Ascending aorta (tissue), 2 donors: ENCODE measurements at places on chromosomes 16 and 17. TPM values are rescaled to one million over a fixed set of nuclear protein-coding genes. Genes with fewer than 3 reads are reported as not detected.

DNAAF8 gene
- not detected for total RNA-seq

GRCh38 chr17:40323391-40324381 lies 14.7 kb downstream of the RARA start:
- H3K27ac ChIP-seq = peak overlapping the region; percentile 91
- H3K27me3 ChIP-seq = no peaks in the 10 kb centered on the region
- DNase-seq = no peak
- no peaks in the 10 kb centered on the region for H3K36me3 ChIP-seq
- H3K4me3 ChIP-seq = peak overlapping the region; percentile 15

DNA sequence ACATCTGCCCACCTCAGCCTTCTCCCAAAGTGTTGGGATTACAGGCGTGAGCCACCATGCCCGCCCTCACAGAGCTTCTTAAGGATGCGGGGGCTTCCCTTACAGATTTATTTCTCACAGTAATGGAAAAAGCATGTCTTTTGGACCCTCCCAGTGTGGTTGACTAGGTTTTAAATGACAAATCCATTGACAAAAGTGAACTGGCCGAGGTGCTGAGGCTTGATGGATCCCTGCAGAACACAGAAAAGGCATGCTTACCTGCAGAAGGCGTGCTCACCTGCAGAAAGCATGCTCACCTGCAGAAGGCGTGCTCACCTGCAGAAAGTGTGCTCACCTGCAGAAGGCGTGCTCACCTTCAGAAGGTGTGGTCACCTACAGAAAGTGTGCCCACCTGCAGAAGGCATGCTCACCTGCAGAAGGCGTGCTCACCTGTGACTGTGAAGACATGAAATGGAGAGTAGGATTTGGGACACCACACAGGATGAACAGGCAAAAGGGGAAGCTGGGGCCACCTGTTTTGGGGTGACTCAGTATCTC lies 15.1 kb upstream of the BBS2 start:
- no peak overlapping the region for H3K4me3 ChIP-seq

CCDC200 gene
- total RNA-seq = not detected

DNA sequence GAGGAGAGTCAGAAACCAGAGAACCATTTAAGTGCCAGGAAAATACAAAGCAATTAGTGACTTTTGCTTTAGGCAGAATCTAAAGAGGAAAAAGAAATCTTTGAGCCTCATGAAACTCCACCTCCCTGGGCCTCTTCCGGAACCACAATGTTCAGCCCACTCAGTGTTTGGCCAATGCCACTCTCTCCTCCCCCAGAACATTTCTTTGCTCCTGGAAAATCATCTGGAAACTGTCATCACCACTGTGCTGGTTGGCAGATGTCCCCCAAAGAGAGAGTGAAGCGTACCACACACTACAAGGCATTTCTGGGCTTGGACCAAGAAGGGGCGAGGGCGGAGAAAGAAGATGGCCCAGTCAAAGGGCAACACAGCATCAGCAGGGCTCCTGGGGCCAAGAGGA lies 7.1 kb upstream of the SOX9 start:
- H3K27ac ChIP-seq = no peak overlapping the region
- no peaks in the 10 kb centered on the region for H3K36me3 ChIP-seq
- H3K4me1 ChIP-seq = peaks cover 9% of the 10 kb centered on the region
- peaks cover 8% of the 10 kb centered on the region for H3K27me3 ChIP-seq

DNA sequence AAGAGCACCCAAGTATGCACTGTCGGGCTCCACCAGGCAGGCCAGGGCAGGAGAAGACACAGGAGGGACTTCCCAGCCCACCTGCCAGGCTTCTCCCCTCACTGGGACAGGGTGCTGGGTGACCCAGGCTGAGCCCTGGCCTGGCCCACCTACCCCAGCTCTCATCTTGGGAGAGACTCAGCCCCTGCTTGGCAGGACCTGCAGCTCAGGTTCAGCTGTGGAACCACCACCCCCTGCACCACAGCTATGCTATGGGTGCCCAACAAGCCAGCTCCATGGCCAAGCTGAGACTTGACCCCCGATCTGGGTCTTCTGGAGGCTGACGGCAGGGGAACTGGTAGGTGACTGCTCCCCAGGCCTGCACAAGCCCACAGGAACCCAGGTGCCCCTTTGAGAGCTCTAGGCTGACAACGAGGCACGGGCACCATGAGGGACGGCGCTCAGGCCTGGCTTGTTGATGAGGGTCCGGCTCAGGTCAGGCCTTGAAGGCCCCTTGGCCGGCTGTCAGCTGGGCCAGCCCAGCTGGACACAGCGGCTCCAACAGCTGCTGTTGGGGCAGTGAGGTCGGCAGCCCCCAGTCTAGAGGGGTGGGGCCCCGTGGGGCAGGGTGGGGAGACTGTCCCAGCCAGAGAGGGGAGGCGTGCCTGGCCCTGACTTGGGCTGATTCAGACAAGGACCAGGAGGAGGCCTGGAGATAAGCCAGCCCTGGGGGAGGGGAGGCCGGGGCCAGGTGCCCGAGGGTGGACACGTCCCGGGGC lies 4.6 kb downstream of the RPUSD1 start:
- no peak for DNase-seq
- no peaks in the 10 kb centered on the region for H3K4me1 ChIP-seq
- H3K36me3 ChIP-seq = peaks cover 9% of the 10 kb centered on the region

GRCh38 chr17:45428931-45429338 lies 3.7 kb downstream of the ARHGAP27 start:
- no peak overlapping the region for H3K27ac ChIP-seq
- H3K27me3 ChIP-seq = peaks cover 11% of the 10 kb centered on the region

DNA sequence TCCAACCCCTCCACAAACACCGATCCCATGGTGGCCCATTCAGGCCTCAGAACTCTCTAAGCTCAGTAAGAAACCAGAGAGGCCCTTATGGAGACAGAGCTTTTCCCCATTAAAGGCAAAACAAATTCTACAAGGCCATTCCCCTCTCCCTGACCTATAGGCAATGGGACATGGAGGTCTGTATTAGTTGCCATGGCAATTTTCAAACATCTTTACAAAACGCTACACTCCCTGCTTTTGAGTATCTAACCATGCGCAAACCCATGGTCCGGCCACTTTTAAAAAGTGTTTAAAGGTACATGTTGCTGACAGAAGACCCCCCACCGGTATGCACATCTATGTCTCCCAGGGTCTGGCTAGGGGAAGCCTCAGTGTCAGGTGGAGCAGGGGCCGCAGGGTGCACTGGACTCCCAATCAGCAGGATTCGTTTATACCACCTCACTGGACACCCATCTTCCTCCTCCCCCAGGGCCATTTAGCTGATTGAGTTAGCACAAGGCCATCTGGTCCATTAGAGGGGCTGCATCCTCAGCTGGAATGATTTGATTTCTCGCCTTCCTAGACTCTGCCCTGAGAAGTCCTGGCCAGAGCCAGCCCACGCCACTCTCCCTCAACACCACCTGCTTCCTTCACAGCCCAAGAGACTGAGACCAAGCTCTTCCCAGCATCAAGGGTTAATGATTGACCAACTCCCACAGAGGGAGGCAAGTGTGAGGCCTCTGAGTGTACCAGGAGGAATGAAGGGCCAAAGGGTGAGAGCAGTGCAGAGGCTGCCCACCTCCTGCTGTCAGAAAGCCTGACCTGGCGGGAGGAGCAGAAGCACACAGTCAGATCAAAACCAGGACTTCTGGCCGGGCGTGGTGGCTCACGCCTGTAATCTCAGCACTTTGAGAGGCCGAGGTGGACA lies 10.9 kb downstream of the ACLY start:
- H3K27ac ChIP-seq = no peak overlapping the region
- H3K4me3 ChIP-seq = no peak overlapping the region
- no peaks in the 10 kb centered on the region for H3K27me3 ChIP-seq
- no peak for DNase-seq

MLLT6 gene
- 100 TPM for total RNA-seq

HSPB9 gene
- not detected for total RNA-seq

CDRT4 gene
- total RNA-seq = 3.7 TPM

PERCC1 gene
- total RNA-seq = not detected

DNA sequence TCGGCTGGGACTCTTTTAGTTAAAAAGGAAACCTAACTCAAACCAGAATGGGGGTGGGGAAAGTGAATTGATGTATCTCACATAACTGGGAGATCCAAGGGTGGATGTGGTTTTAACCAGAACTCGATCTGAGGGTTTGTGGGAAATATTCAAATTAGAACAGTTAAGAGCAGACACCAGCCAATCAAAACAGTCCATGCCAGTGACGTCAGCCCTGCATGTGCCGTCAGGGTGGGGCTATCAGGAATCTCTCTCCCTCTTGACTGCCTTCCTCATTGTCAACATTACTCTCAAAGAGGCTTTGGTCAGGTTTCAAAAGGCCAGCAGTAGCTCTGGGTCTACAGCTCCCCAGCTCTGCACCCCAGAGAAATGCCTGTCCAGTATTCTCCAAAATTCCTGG lies 94.2 kb upstream of the HSBP1 start:
- DNase-seq = no peak
- H3K27me3 ChIP-seq = no peaks in the 10 kb centered on the region
- H3K36me3 ChIP-seq = no peaks in the 10 kb centered on the region

GPR142 gene
- total RNA-seq = not detected

DNA sequence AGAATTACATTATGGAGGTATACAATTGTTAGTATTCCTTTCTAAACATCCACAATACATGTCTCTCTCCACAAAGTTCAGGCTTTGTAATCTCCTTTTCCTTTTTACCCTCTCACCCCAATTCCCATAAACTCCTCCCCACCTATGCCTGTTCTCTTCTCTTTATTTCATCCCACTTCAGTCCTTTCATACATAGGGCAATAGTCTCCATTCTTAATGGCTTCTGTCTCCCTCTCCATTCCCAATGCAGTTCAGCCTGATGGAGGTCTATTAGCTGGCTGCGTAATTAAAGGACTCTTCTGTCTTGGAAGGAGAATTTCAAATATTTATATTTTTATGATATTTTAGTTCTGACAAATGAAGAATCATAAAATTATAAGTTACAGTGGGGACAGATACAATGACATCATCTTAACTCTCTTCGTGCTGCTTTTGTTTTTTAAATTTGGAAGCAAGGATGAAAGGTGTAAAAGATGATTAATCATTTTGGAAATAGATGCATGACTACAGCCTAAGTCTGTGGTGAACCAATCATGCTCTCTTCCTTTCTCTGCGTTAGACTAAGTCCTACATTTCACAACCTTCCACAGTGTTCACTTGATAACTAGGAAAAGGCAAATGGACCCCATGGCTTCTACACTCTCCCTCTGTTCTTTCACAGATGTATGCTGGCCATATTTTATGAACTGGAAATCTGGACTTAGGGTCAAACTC lies 11.2 kb upstream of the FAM20A start:
- H3K27me3 ChIP-seq = no peaks in the 10 kb centered on the region
- H3K27ac ChIP-seq = no peak overlapping the region
- H3K4me3 ChIP-seq = no peak overlapping the region
- no peak for DNase-seq

GRCh38 chr16:30485818-30486436 lies 13.4 kb downstream of the ITGAL start:
- H3K4me1 ChIP-seq = no peaks in the 10 kb centered on the region
- no peaks in the 10 kb centered on the region for H3K36me3 ChIP-seq
- no peak overlapping the region for H3K27ac ChIP-seq
- no peak overlapping the region for H3K4me3 ChIP-seq

- H3K27ac ChIP-seq = no peak overlapping the region
- H3K4me1 ChIP-seq = peaks cover 2% of the 10 kb centered on the region
- H3K27me3 ChIP-seq = no peaks in the 10 kb centered on the region
- no peak for DNase-seq
These were observed 3.7 kb downstream of the PEMT start for GRCh38 chr17:17587614-17588337.

DNA sequence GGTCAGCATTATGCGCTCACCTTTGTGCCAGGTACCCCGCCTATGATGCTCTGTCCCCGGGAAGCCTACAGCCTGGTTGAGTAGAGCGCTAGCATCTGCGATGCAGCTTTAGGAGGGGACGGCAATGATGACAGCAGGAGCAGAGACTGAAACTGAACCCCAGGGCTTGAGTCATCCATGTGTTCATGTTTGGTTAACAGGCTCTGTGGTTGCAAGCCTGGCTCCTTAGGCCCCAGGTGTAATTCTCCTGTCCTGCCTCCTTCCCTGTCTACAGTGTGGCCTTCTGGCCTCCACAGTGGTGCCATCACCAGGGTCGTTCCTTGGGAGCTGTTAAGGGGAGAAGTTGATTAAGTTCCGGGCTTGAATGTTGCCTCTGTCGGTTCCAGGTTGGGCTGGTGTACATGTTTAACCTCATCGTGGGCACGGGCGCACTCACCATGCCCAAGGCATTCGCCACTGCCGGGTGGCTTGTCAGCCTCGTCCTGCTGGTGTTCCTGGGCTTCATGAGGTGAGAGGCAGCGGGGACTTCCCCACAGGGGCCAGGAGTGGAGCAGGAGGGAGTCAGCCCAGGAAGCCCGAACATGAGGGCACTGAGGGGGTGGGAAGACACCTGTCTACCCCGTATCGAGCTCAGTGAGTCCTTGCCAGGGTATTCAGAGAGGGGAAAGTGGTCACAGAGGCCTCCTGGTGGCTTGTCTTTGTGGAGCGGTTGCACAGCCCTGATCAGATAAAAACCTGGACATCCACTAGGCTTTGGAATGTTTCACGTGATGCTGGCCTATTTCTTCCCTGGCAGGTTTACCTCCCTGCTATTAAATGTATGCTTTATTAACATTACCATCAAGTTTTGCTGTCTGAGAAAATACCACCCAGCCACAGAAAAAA lies 9.2 kb upstream of the NAT9 start:
- H3K27me3 ChIP-seq = no peaks in the 10 kb centered on the region
- H3K27ac ChIP-seq = no peak overlapping the region
- H3K4me1 ChIP-seq = no peaks in the 10 kb centered on the region
- H3K36me3 ChIP-seq = peaks cover 34% of the 10 kb centered on the region

DNA sequence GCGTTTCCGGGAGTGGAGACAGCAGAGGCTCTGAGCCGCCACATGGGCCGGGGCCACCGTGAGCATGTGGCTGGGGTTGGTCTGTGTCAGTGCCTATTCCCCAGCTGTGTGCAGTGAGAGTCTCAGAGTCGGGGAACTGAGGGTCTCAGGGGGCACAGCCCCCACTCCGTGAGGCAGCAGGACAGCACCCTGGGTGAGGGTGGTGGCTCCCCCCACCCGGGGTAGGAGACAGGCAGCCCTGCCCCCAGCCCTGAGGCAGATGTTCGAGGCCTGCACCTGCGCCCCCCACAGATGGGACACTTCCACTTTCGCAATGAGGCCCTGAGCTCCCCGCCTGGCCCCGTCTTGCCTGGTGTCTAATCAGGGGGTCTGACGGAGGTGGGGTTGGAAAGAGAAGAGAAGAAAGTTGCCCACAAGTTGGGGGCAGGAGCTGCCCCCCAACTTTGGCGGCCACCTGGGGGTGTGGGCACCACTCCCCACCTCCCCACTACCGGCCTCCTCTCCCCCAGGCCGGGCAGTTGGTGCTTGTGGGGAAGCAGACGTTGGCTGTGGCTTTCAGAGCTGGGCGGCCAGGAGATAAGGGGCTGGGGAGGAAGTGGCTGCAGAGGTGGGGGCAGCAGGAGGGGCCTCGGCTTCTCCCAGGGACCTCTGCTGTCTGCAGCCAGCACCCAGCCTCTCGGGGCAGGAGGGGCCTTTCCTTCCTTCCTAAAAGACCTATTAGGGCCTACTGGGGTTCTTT lies 1.8 kb upstream of the CBFA2T3 start:
- H3K36me3 ChIP-seq = no peaks in the 10 kb centered on the region
- H3K27ac ChIP-seq = no peak overlapping the region
- no peaks in the 10 kb centered on the region for H3K27me3 ChIP-seq
- no peaks in the 10 kb centered on the region for H3K4me1 ChIP-seq

RAC3 gene
- total RNA-seq = not detected

ZPBP2 gene
- not detected for total RNA-seq
